ENCODE measurements at places on chromosomes 1 and 21.

- no peak for DNase-seq
Measured at GRCh38 chr1:203173566-203173965, 2.1 kb downstream of the MYBPH start.

DNA sequence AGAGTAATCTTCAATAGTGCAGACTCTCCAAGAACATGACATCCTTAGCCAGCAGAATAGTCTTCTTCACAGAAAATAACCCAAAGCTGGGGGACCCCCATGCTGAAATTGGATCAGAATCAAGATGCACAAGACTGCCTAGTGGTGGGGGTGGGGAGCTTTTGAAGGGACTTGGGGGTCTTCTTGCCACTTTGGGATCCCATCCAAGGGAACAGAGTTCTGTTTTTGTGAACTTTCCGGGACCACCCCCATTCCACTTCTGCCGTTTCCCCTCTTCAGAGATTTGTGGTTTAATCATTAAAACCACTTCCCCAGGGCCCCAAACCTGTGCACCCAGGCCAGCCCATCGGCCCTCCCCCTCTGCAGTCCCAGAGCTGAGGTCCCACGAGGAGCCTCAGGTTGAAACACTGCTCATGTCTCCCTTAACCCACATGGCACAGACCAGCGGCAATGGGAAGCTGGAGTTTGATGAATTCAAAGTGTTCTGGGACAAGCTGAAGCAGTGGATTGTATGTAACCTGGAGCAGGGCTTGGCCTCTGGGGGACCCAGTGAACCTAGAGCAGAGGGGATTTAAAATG lies 44.9 kb downstream of the CAPN9 start:
- DNase-seq, result no peak

GRCh38 chr1:29500041-29500440 lies 263.7 kb downstream of the PTPRU start:
- no peak for DNase-seq

DNA sequence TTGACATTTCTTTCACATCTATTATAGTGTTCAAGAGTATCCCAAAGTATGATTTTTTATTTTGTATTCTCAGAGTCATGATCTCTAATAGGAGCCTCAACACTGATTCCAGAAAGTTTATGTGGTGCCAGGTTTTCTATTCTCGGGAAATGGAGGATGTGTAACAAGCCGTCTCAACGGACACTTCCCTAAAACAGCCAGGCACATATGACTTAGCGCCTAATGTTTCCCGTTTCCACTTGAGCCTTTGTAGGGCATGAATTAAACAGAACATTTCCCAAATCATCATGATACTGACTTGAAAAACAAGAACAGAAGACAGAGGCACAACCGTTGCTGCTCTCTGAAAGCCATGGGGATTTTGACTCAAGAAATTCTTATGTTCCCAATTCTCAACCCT lies 8.0 kb downstream of the CYYR1 start:
- DNase-seq, result no peak

- peak; percentile 33 for DNase-seq
Measured at GRCh38 chr1:24110642-24111261, 1.2 kb downstream of the MYOM3 start.

DNA sequence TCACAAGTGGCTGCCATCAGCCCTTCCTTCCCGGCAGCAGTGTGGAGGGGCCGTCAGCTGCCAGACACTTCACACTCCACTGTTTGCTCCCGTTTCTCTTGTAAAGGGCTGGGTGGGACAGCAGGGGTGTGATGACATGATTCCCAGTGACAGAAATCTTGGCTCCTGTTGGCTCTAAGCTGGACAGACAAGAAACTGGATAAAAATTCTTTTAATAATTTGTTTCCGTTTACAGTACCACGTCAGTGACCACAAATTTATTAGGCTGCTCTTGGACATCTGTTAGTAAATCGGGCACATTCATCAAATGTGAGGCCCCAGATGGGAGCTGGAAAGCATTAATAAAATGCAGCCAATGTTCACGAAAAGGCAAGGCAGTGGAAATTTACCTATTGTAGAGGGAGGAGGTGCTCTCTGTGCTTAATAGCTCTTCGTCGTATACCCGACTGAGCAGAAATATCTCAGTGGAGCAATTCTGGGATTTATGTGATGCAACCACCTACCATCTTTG lies 353.7 kb upstream of the GREM2 start:
- no peak for DNase-seq

GRCh38 chr1:230387876-230388275 lies 38.3 kb downstream of the PGBD5 start:
- no peak for DNase-seq

DNA sequence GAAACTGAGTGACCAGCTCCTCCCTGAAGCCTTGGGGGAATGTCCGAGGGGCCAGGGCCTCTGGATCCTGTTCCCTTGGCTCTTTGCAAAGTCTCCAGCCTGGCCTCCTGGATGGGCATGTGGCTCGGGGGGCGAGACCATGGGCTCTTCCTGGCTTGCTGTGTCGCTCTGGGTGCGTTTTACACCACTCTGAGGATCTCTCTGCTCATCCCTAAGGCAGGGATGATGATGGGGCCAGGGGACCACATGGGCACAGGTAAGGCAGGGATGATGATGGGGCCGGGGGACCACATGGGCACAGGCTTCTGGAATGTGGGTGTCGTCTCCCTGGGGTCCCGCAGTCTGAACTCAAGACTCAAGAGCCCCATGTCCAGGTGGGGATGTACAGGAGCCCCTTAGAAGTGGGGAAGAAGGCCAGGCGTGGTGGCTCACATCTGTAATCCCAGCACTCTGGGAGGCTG lies 17.7 kb downstream of the TP73 start:
- DNase-seq, result no peak

GRCh38 chr21:42423197-42423675 lies 19.5 kb downstream of the UBASH3A start:
- DNase-seq, result no peak

DNA sequence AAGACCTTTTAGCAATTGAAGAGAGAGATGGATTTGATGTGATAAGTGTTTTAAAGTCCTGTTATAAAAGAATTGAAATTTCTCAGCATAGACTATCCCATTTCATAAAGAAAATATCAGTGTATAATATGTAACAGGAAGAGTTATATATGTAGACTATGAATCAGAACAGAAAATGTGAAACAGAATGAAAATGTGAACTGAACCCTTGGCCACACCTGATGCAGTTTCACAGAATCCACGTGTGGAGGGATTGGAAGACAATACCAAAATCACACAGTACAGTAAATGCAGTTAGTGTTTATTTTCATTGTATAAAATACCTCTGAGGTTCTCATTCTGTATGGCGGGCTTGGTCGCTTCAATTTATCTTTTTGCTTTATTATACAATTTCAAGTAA lies 9.9 kb upstream of the SLAMF1 start:
- no peak for DNase-seq

GRCh38 chr1:91334856-91335255 lies 69.8 kb downstream of the HFM1 start:
- peak; percentile 4 for DNase-seq

Data from GM23248 (cell line).